Left cardiac atrium (tissue), 4 donors: ENCODE measurements at places on chromosomes 5 and 9. TPM values are rescaled to one million over a fixed set of nuclear protein-coding genes. Genes with fewer than 3 reads are reported as not detected.

The SLCO6A1 gene
- total RNA-seq: not detected

DNA sequence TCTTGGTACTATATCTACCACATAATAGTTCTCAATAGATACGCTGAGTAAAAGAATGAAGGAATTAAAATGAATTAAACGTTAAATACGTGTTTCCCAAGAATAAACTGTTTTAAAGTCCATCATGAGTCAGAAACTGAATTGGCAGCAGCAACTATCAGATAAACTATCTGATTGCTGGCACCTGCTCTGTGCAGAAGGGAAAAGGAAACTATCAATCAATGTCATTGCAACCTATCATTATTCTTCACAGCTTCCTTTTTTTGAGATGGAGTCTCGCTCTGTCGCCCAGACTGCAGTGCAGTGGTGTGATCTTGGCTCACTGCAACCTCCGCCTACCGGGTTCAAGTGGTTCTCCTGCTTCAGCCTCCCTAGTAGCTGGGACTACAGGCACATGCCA, 8.8 kb upstream of the WDR36 start:
- no peak for DNase-seq

The NTRK2 gene
- 20.6 TPM for total RNA-seq

DNA sequence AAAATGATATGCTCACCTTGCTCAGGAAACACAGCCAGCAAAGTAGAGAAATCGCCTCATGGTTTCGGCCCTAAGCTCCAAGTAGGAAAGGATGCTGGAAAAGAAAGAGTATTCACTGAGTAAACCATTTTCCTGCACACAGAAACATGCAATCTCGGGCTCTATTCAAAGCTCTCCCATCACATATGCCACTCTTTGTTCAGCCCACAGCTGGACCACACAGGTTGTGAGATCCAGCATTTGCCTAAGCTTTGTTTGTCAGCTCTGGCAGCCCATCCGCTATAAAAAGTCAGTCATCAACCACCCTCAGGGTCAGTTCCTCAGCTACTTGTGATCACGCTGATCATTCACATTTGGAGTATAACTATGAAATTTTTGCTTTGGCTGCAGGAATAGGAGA, 96.5 kb upstream of the SMARCA2 start:
- DNase-seq: no peak
